Foreskin melanocyte (primary cell): ENCODE measurements at places on chromosomes 3 and 15.

- no peak for DNase-seq
These were observed 1.2 kb upstream of the MME start for GRCh38 chr3:155078711-155079467.

- DNase-seq: peak; percentile 93
These were observed 49.4 kb downstream of the ITGB5 start for GRCh38 chr3:124837730-124838186.

- DNase-seq: no peak
These were observed 17.1 kb downstream of the RBP1 start for GRCh38 chr3:139522421-139522820.

DNA sequence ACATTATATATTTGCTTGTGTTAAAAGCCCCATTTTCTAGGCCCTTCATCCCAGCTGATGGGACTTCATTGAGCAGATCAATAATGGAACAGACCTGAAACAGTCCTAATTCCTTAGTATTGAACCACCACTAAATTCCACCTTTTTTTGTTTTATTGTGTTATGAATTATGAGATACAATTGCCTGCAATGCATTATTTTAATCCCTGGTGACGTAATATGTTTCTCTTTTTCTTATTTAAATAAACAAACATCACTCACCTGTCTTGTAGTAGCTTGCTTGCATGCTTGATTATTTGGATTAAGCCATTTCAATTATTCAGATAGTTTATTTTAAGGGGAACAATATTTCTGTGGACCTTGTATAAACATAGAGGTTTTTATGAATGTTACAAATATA is 40.7 kb upstream of the GMNC start:
- DNase-seq: no peak

GRCh38 chr3:13012221-13012691 is 61.0 kb downstream of the IQSEC1 start:
- peak; percentile 14 for DNase-seq

GRCh38 chr15:77087213-77087612 is 16.3 kb upstream of the TSPAN3 start:
- no peak for DNase-seq
